LoVo (cell line): ENCODE measurements at places on chromosomes 16 and 17.

GRCh38 chr16:56331399-56331798 is 93.9 kb downstream of the AMFR start:
- DNase-seq, result no peak

GRCh38 chr17:66310528-66311148 is 8.2 kb downstream of the PRKCA start:
- no peak for DNase-seq

DNA sequence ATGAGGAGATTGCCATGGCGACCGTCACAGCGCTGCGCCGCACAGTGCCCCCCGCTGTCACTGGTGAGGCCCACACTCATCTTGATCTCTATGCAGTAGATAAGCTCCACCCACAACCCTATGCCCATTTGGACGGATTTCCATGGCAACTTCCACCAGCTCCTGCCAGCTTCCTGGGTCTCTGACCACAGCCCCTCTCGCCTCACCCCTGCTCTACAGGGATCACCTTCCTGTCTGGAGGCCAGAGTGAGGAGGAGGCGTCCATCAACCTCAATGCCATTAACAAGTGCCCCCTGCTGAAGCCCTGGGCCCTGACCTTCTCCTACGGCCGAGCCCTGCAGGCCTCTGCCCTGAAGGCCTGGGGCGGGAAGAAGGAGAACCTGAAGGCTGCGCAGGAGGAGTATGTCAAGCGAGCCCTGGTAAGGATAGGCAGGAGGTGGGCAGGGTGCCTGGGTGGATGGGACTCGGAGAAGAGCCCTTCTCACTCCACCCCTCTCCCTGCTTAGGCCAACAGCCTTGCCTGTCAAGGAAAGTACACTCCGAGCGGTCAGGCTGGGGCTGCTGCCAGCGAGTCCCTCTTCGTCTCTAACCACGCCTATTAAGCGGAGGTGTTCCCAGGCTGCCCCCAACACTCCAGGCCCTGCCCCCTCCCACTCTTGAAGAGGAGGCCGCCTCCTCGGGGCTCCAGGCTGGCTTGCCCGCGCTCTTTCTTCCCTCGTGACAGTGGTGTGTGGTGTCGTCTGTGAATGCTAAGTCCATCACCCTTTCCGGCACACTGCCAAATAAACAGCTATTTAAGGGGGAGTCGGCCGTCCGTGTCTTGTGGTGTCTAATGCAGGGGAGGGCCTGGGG is 4.3 kb downstream of the ALDOA start:
- no peak for DNase-seq

DNA sequence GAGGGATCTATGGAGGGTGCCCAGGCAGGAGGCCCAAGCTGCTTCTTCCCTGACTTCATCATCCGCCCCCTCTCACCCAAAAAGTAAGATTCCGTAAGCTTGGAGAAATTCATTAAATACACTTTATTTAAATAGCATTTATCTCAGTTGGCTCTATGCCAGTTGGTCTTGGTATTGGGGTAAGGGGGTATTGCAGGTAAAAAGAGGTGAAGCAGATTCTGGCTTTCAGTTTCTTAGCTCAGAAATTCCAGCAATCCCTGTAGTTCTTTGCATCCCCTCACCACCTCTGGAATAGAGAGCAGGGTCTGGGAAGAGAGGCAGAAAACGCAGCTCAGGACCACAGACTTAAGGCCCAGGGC is 750 bp upstream of the ALDOC start:
- DNase-seq, result no peak

DNA sequence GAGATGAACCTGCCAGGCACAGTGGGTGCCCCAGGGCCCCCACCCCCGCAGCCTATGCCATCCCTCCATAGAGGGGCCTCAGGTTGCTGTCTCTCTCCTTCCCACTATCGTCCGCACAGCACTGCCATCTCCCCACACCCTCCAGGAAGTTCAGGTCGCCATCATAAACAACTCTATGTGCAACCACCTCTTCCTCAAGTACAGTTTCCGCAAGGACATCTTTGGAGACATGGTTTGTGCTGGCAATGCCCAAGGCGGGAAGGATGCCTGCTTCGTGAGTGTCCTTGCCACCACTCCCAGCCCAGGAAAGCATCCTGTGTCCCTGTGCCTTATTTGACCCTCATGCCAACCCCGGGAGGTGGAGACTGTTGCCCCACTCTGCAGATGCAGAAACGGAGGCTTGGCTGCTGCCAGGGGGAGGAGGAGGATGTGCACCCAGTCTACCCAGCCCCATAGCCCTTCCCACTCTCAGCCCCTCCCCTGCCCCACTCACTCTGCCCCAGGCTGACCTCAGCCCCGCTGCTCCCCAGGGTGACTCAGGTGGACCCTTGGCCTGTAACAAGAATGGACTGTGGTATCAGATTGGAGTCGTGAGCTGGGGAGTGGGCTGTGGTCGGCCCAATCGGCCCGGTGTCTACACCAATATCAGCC is 3.9 kb downstream of the PRSS21 start:
- DNase-seq, result no peak

DNA sequence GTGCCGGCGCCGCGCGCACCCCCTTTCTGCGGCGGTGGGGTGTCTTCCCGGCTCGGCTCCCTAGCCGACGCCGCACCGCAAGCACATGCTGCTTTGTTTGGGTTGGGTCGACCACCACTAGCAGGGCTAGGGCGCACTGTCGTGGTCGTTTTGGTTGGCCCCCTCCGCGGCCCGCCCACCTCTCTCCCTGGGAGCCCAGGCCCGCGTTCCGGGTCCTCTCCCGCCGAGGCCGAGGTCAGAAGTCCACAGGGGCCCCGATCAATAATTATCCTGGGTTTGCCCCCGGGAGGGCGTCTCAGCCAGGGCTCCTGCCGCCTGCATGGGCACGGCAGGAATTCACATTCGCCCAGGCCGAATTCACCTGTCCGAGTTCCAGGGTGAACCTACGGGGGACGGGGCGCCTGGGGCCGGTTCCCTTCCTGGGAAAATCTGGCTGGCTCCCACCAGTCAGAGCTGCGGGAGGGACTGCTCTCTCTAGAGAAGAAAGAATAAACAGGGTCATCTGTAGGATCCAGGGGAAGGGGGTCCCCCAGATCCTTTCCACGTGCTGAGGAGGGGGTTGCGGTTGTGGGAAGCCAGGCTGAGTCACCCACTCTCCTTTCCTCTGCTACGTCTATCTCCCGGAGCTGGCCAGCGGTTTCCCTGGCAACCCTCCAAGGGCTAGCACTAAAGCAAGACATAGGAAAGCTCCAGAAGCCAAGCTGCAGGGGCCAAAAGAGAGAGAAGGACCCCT is 584 bp upstream of the STAT5B start:
- DNase-seq, result no peak

DNA sequence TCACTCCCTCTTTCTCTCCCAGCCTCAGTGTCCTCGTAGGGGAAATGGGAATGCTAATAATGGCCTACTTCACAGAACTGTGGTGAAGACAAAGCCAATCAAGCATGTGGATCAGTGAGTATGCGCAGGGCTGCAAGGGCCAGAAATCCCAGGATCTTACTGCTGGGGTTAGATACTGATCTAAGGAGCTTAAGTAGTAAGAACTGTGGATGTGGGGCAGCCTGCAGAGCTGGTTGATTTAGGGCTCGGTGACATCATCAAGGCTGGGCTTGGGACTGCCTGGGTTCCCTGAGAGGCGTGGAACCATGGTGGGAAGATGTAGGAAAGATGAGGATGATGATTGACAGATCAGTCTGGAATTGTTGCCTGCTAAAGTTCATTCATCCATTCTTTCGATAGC is 25.6 kb downstream of the GOSR2 start:
- DNase-seq, result no peak

DNA sequence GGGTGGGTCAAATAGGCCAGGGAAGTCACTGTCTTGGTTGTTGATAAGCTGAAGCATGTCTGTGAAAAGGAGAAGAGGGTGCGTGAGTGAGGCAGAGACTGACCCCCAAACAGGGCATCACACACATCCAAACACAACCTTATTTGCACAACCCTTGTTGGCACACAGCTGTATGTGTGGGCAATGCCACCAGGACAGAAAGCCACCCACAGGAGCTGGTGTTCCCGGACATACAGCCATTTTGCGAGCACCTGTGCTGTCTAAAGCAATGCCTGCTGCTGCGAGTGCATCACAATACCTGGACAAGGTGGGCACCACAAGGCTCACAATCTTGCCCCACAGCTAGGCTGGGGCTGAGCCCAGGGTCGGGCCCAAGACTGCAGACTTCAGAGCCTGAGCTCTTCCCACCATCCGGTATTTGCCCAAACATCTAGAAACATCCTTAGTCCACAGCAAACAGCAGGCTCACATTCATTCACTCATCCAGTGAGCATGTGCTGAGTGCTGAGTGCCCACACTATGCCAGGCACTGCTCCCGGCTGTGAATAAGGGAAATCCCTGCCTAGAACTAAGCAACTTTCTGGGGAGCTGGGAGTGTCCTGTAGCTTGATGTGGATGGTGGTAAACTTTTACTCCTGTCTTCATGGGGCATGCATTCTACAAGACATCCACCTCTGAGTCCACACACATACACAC is 16.2 kb downstream of the SREBF1 start:
- DNase-seq, result no peak

- DNase-seq, result no peak
Measured at GRCh38 chr17:45222289-45222995, 757 bp downstream of the FMNL1 start.

- no peak for DNase-seq
Measured at GRCh38 chr16:4514606-4515005, 24.0 kb downstream of the CDIP1 start.

- peak; percentile 80 for DNase-seq
Measured at GRCh38 chr17:79850571-79851460, 11.6 kb upstream of the CBX4 start.

DNA sequence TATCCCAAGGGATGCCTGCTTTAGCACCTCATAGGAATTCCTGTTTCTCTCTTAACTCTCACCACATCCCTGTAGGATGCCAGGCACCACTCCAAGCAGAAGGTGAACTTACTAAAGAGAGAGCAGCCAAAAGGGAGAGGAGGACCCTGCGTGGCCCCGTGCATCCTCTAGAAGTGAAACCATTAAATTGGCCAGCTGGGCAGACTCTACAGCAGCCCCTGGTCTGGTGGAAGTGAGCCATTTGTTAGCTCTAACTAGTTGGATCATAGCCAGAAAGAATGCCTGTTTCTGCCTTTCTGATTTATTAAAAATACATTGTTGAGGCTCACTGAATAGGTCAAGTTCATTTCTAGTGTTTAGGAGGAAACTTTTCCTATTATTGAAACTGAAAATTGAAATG is 22.3 kb downstream of the TMEM11 start:
- no peak for DNase-seq

GRCh38 chr16:75590920-75591843 is 25.0 kb downstream of the GABARAPL2 start:
- no peak for DNase-seq

GRCh38 chr16:84657229-84657837 is 9.0 kb downstream of the KLHL36 start:
- DNase-seq, result no peak

DNA sequence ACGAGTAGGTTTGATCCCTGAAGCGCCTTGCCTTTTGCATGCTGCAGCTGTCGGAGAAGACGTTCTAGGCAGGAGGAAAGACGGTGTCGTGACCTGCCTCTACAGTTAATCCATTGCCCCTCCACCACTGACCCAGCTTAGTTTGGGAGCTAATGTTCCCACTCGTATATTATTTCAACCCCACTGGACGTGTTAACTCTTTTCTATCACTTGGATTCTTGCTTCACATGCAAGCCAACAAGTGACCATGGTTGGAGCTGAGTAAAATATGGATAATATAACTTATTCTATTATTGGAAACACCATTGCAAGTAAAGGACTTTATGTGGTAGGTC is 681 bp downstream of the CALCOCO2 start:
- no peak for DNase-seq

DNA sequence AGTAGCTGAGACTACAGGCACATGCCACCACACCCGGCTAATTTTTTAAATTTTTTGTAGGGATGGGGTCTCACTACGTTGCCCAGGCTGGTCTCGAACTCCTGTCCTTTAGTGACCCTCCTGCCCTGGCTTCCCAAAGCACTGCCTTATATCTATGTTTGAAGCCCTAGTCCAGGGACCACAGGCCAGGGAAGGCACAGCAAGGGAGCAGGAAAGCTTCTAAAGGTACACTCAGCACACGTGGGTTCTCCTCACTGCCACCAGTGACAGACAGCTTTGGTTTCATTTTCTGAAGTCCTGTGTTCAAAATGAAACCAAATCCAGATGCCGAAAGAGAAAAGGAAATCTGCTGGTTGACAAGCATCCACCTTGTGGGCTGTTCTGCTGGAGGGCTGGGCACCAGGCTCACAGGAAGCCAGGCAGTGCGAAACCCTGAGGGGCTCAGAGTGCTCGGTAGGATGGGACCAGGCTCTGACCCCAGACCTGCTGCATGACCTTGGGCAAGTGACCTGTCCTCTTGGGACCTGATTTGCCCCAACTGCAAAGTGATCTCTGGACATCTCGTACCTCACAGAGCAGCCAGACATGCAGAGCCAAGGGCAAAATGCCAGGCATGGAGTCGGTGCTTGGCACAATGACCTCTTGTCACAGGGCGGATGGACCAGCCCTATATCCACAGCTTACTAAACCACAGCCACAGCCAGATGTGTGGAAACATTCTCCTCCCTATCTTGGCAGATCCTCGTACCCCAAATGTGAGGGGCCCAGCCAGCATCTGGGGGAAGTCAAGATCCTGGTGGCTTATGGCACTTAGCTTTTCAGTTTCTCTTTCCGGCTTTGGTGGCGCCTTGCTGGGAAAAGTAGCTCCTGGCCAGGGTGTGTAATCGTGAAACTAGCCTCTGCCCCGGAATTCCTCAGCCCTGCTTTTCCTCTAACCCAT is 2.8 kb upstream of the SOCS1 start:
- DNase-seq, result no peak

DNA sequence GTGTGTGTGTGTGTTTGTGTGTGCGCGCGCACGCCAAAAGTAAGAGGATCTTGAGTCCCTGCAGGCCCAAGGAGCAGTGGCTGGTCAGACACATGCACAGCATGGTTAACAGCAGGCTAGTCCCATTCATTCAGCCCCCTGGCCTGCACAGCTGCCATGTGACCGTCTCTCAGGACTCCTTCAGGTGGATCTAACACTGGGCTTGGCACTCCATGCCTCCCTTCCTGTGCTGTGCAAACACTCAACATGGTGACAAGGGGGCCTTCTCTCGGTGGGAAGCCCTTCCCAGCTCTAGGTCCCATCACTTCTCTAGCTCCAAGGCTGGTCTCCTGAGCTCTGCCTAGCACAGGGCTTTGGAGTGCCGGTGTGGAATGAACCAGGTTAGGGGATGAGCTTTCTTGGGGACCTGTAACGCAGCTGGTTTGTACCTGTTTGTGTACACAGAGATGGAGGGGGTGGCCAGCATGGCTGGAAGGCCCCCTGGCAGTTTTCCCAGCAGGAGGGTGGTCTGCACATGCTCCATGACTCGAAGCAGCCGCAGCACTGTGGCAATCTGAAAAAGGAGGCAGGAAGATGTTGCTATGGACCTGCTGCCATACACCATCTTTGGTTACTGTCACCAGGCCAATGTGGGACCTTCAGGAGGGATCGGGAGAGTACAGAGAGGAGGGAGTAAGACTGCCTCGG is 69.4 kb upstream of the GCSH start:
- DNase-seq, result no peak
